ENCODE measurements at places on chromosomes 6 and 20.

DNA sequence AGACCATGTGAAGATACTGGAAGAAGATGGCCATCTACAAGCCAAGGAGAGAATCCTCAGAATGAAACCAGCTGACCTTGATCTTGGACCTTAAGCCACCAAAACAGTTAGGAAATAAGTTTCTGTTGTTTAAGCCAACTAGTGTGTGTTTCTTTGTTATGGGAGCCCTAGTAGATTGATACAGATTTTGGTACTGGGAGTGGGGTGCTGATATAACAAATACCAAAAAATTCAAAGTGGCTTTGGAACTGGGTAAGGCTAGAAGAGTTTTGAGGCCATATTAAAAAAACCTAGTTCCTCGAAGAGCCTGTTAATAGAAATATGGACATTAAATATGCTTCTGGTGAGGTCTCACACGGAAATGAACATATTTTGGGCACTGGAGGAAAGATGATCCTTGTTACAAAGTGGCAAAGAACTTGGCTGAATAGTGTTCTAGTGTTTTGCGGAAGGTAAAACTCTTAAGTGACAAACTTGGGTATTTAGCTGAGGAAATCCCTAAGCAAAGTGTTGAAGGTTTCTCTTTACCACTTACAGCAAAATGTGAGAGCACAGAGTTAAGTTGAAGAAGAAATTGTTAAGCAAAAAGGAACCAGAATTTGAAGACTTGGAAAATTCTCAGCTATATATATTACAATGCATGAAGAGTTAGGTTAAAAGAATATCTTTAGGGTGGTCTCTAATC is 55.1 kb upstream of the CD83 start:
- no peak for DNase-seq

DNA sequence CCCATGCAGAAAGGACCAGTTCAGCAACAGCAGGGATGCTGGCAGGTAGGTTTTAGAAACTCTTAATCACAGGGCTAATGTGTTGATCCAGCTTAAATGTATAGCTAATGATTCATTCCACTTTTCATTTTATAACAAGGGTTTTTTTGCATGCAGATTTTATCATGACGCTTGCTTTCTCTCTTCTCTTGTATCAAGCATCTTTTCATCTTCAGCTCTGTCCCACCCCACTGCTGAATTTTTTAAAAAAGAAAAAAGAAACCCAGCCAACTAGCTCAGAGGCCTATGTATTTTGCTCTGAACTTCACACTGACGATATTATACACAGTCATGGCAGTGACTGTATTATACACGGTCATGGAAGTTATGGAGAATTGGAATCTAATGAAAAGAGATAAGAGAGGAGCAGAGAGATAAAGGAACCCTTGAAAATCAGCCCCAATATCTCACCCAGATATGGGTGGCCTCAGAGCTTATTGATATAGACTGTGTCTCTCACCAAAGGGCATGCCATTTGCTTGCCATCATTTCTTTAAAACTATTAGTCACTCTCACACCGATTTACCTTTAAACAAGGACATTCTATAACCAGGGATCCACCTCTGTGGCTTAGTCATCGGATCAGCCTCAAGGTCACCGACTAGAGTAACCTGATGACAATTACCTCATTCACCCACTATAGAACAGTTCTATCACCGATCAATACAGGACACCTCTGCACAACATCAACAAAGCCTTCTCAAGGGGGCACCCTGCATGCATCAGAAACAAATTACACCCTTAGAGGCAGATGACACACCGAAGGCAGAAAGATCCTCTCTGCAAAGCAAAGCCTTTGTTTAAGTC is 222.0 kb downstream of the ATXN1 start:
- DNase-seq: no peak

DNA sequence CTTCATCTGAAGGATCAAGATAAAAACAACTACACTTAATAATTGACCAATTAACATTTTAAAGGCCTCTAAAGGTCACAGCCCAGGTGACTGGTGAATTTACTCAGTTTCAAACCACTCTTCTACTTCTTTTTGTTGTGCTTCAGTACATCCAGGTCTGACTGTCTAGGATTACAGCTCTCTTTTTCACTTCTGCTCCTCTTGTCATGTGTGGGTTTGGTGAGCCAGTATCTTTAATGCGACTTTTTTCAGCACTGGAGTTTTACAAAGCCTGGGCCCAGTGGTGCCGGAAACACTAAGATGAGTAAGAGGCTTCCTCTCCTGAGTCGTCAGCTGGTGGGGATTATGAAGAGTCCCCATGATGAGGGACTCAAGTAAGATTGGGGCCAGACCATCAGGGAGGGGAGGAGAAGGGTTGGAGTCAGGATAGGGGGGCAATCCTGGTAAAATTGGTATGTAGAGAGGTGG is 27.0 kb downstream of the HECA start:
- DNase-seq: peak; percentile 24

DNA sequence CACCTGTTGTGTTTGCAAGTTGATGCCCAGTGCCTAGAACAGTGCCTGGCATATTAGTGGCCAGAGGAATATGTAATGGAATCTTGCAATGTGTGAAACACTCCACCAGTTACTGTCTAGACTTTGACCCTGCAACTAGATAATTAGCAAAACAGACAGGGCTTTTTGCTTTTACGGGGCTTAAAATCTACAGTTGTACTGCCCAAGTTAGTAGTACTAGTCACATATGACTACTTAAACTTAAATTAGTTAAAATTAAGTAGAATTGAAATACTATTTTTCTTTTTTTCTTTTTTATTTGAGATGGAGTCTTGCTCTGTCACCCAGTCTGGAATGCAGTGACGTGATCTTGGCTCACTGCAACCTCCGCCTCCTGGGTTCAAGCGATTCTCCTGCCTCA is 44.3 kb upstream of the PLCB4 start:
- DNase-seq: no peak

DNA sequence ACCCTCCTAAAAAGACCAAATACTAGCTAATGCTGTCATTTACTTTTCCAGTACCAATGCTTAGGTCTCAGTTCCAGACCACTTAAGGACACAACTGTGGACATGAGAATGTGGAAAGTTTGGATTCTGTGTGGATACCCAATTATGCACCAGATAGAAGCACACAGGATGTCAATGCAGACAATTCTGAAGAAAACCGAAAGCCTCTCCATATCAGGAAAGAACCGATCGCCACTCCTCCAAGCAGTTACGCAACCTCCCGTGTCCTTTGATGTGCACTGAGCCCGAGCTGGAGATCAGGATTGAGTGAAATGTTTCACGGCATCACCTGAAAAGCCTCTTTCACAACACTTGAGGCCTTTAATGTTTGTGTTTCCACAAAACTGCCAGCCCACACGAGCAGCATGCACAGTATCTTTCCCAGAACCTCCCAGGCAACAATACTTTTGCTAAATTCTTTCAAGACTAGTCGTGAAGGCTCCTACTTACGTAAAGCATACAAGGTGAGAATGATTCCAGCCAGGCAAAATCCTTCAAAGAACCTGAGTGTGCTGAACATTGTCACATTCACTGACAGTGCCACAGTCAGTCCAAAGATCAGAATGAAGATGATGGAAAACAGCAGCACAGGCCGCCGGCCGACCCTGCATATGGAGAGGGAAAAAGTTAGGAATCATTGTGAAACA is 47.0 kb downstream of the SLC22A23 start:
- DNase-seq: no peak

GRCh38 chr6:149904661-149905370 is 6.9 kb upstream of the RAET1E start:
- DNase-seq: no peak

All from stimulated activated CD8-positive, alpha-beta memory T cell treated with anti-CD3 and anti-CD28 coated beads, Interleukin-15, amount 100 ng/mL, for 1 hour (primary cell).